ENCODE measurements at places on chromosomes 7 and 10. TPM values are rescaled to one million over a fixed set of nuclear protein-coding genes. Genes with fewer than 3 reads are reported as not detected.
A peak's percentile ranks its signal among the peaks of the same experiment; 100 is the strongest.

DNA sequence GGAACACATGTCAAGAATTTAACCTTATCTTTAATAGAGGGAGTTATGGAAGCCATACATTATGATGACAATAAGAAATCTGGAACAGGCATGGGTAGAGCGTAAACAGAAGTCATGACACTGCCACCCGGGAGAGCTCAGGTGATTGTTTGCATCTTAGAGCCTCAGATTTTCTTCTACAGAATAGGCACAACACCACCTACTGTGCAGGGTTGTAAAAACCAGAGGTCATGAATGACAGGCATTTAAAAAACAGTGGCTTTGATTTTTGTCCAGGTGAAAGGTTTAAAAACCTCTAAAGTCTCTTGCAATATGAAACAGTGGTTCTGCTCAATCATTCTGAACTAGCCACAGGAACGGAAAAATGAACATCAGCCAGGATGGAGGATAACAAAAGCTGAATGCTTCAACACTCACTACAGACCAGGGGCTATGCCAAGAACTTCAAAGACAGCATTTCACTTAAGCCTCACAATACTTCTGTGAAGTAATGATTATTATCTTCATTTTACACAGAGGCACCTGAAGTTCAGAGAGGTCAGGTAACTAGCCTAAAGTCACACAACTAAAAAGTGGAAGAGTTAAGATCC lies 123.8 kb downstream of the SLC25A13 start:
- no peaks in the 10 kb centered on the region for H3K27me3 ChIP-seq
- DNase-seq = no peak
- H3K4me3 ChIP-seq = no peak overlapping the region
- H3K36me3 ChIP-seq = peaks cover under 1% of the 10 kb centered on the region
- no peaks in the 10 kb centered on the region for H3K4me1 ChIP-seq
- H3K27ac ChIP-seq = no peak overlapping the region

DNA sequence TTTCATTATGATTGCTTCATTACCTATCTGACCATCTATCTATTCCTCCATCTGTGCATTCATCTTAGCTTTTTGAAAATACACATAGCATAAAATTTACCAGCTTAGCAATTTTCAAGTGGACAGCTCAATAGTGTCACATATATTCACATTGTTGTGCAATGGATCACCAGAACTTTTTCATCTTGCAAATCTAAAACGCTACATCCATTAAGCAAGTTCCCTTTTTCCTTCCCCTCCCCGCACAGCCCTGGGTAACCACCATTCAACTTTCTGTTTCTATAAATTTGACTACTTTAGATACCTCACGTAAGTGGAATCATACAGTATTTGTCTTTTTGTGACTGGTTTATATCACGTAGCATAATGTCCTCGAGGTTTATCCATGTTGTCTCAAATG lies 78.0 kb upstream of the ADRB1 start:
- H3K36me3 ChIP-seq = no peaks in the 10 kb centered on the region
- no peak for DNase-seq
- H3K27me3 ChIP-seq = no peaks in the 10 kb centered on the region
- H3K4me1 ChIP-seq = peaks cover 7% of the 10 kb centered on the region

DNA sequence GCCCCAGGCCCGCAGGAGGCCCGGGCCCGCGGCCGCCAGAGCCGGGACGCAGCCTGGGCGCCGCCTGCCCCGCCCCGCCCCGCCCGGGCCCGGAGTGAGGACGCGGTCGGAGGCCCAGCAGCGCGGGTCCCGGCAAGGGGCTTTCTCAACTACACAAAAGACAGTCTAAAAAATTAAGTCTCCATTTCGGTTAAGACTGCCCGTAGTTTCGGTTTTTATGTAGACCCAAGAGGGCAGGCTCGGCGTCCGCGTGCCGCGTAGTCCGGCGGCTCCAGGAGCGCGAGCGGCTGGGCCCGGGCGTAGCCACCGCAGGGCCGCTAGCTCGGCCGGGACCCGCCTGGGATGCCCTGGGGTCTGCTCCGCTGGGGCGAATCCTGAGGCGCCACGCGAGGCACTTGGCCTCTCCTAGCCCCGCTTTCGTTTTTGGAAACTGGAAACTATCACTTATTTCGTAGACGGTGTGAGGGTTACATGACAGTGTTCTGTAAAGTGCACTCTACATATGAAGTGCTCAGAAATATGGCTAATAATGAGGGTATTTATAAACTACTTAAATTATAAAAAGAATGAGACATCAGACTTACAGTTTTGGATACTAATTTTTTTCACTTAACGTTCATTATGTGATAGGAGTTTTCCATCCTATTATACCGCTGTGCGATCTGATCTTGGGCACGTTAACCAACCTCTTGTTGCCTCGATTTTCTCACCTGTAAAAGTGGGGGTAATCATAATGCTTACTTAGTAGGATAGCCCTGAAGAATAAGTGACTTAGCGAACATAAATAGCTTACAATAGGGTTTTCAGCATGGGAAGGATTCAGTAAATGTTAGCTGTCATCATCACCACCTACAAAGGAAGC lies 573 bp downstream of the BLVRA start:
- no peaks in the 10 kb centered on the region for H3K27me3 ChIP-seq
- peak overlapping the region; percentile 81 for H3K4me3 ChIP-seq
- H3K27ac ChIP-seq = peak overlapping the region; percentile 94
- no peaks in the 10 kb centered on the region for H3K36me3 ChIP-seq

The SH2B2 gene
- total RNA-seq = 8.4 TPM

GRCh38 chr10:93485690-93486089 lies 3.6 kb upstream of the MYOF start:
- no peak overlapping the region for H3K4me3 ChIP-seq
- no peak for DNase-seq
- H3K27ac ChIP-seq = no peak overlapping the region
- H3K4me1 ChIP-seq = no peaks in the 10 kb centered on the region
- no peaks in the 10 kb centered on the region for H3K36me3 ChIP-seq

DNA sequence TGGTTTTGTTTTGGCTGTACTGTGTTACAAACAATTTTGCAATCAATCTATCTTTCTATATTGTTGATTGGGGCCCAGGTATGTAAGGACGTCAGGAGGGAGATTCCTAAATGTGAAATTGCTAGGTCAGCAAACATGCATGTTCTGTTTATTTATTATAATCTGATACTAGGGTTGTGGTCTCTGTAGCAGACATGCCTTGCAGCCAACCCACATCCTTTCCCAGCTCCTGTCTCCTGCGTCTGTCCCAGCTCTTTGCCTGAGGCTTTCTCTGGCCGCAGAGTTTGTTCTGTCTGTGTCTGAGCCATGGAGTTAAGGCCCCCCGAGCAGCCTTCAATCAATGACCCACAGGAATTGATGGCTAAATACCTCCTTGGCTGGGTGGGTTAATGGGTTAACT lies 124.0 kb upstream of the ZEB1 start:
- H3K4me3 ChIP-seq = no peak overlapping the region
- no peaks in the 10 kb centered on the region for H3K36me3 ChIP-seq
- H3K27me3 ChIP-seq = no peaks in the 10 kb centered on the region
- H3K27ac ChIP-seq = no peak overlapping the region
- DNase-seq = no peak
- no peaks in the 10 kb centered on the region for H3K4me1 ChIP-seq

The VIPR2 gene
- not detected for total RNA-seq

- no peaks in the 10 kb centered on the region for H3K36me3 ChIP-seq
- no peaks in the 10 kb centered on the region for H3K4me1 ChIP-seq
- no peak overlapping the region for H3K27ac ChIP-seq
- no peaks in the 10 kb centered on the region for H3K27me3 ChIP-seq
- DNase-seq = no peak
Observed at GRCh38 chr10:123761666-123762230, 95.6 kb downstream of the GPR26 start.

The MEOX2 gene
- total RNA-seq = 6.9 TPM

The PRSS37 gene
- total RNA-seq = not detected

DNA sequence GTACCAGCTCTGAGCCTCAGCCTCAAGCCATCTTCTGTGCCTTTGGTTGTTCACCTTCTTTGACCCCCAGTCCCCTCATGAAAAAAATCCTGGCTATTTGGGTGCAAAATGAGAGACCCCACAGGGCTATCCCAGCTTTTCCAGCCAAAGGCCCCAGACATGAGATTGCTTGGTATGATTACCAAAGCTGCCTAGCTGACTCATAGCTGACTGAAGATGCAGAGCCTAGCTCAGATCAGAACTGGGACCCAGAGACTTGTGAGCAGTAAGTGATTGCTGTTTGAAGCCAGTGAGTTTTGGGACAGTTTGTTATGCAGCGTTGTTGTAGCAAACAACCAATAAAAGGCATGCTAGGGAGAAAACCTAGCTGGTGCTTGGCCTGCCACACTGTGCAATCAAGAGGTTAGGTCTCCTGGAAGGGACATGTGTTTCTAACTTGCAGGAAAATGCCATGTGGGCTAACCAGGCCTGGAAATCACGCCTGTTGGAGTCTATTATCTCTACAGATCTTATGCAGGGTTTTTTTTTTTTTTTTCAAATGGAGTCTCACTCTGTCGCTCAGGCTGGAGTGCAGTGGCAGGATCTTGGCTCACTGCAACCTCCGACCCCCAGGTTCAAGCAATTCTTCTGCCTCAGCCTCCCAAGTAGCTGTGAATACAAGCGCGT lies 48.0 kb upstream of the DAGLB start:
- H3K27me3 ChIP-seq = no peaks in the 10 kb centered on the region
- H3K27ac ChIP-seq = no peak overlapping the region
- DNase-seq = no peak
- no peak overlapping the region for H3K4me3 ChIP-seq
- no peaks in the 10 kb centered on the region for H3K36me3 ChIP-seq

The PVRIG gene
- 0.63 TPM for total RNA-seq

- no peak overlapping the region for H3K4me3 ChIP-seq
- peaks cover 5% of the 10 kb centered on the region for H3K4me1 ChIP-seq
- no peak overlapping the region for H3K27ac ChIP-seq
- no peaks in the 10 kb centered on the region for H3K27me3 ChIP-seq
- peaks cover 15% of the 10 kb centered on the region for H3K36me3 ChIP-seq
Observed at GRCh38 chr7:99024066-99024465, 119.8 kb downstream of the SMURF1 start.

DNA sequence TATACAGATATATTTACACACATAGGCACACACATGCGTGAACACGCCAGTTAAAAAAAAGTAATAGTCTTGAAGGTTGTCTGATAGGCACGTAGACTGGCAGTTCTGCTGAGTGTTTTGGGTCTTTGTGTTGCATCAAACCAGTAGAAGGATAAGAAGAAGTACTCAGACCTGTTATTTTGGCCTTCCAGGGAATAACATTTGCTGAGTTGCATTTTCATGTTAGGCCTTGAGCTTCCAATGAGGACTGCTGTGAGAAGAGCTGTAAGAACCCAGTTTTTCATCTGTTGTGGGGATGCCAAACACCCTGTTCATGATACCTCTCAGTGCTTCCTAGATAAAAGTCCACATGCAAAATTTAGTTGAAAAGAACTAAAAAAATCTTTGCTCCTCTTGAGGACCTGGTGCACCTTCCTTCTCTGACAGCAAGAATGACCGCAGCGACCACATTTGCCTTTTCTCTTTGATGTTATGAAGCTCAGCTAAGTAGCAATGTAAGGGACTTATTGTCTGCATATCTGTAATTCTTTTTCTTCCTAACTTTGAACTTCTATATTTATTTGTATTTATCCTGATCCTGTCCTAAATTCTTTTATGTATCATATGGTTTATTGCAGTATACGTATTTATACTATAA lies 27.2 kb downstream of the HIPK2 start:
- peaks cover 61% of the 10 kb centered on the region for H3K4me1 ChIP-seq
- DNase-seq = no peak
- H3K27me3 ChIP-seq = no peaks in the 10 kb centered on the region

- no peaks in the 10 kb centered on the region for H3K27me3 ChIP-seq
- no peak overlapping the region for H3K4me3 ChIP-seq
- DNase-seq = no peak
- no peaks in the 10 kb centered on the region for H3K4me1 ChIP-seq
- no peak overlapping the region for H3K27ac ChIP-seq
Observed at GRCh38 chr10:30103595-30104320, 44.4 kb upstream of the JCAD start.

The GPR26 gene
- total RNA-seq = not detected

- DNase-seq = no peak
- no peaks in the 10 kb centered on the region for H3K36me3 ChIP-seq
- H3K27ac ChIP-seq = no peak overlapping the region
Observed at GRCh38 chr7:159140170-159140910, 4.3 kb downstream of the VIPR2 start.

DNA sequence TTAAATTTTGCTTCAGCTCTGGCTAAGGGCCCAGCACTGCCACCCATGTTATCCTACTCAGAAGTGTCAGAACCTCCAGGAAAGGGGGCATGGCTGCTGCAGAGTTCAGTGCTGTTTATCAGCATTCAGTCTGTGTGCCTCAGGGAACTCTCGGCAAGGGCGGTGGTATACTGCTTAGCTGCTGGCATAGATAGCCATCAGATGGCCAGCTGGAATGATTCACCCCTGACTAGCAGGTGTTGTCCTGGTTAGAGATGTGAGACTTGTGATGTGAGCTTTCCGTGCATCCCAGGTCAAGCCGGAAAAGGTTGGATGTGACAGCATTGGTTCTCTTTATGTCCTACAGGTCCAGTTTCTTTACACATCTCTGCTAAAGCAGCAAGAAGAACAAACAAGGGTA lies 22.1 kb downstream of the CEP55 start:
- H3K27me3 ChIP-seq = no peaks in the 10 kb centered on the region
- no peaks in the 10 kb centered on the region for H3K36me3 ChIP-seq
- H3K27ac ChIP-seq = no peak overlapping the region

The C7orf57 gene
- total RNA-seq = 1.8 TPM

DNA sequence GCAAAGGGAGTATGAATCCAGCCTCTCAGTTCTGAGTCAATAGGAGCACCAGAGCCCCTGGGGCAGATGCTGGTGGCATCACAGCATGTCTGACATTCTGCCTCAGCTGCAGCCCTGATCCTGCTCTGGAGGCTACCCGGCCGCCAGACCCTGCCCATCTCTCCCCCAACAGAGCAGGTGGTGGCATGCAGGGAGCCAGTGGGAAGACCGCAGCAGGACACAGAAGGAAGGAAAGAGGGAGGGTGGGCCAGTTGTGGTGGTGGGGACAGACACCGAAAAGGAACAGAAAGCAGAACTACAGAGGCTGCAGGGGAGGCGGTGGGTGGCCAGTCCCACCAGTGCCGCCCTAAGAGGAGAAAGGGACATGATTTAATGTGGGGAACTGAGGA lies 35.3 kb downstream of the BLNK start:
- no peaks in the 10 kb centered on the region for H3K27me3 ChIP-seq
- no peaks in the 10 kb centered on the region for H3K4me1 ChIP-seq
- no peaks in the 10 kb centered on the region for H3K36me3 ChIP-seq
- no peak overlapping the region for H3K4me3 ChIP-seq
- peak; percentile 24 for DNase-seq

Measured in upper lobe of left lung (tissue), 6 donors.